ENCODE measurements at places on chromosomes 11 and 22. TPM values are rescaled to one million over a fixed set of nuclear protein-coding genes. Genes with fewer than 3 reads are reported as not detected.
A peak's percentile ranks its signal among the peaks of the same experiment; 100 is the strongest.

GRCh38 chr22:47376901-47377505 is 614.6 kb downstream of the TBC1D22A start:
- no peak overlapping the region for H3K27ac ChIP-seq
- no peaks in the 10 kb centered on the region for H3K4me1 ChIP-seq
- peaks cover 5% of the 10 kb centered on the region for H3K27me3 ChIP-seq
- DNase-seq = no peak

GRCh38 chr11:33703788-33704187 is 3.2 kb upstream of the C11orf91 start:
- DNase-seq = no peak
- no peaks in the 10 kb centered on the region for H3K27me3 ChIP-seq
- no peak overlapping the region for H3K4me3 ChIP-seq
- peaks cover 78% of the 10 kb centered on the region for H3K4me1 ChIP-seq
- H3K36me3 ChIP-seq = peaks cover 27% of the 10 kb centered on the region

- H3K27me3 ChIP-seq = no peaks in the 10 kb centered on the region
- H3K36me3 ChIP-seq = no peaks in the 10 kb centered on the region
These were observed 87.8 kb downstream of the WNT7B start for GRCh38 chr22:45889093-45889538.

Gene HEPHL1
- polyA plus RNA-seq = 0.01 TPM

- H3K36me3 ChIP-seq = no peaks in the 10 kb centered on the region
- peaks cover 9% of the 10 kb centered on the region for H3K27me3 ChIP-seq
- H3K27ac ChIP-seq = peak within 1 kb of the TSS; percentile 92
- H3K4me1 ChIP-seq = peaks cover 52% of the 10 kb centered on the region
- H3K4me3 ChIP-seq = peak within 1 kb of the TSS; percentile 92
These were observed at the start of gene CD151 for GRCh38 chr11:832529-833113. Gene CD151, plus strand, starts transcription at chr11:832952. Its CDS starts 3,118 bp downstream, at chr11:836070.

Measured in psoas muscle (tissue), 8 donors.